ENCODE measurements at places on chromosomes 7 and 10.

GRCh38 chr10:6396652-6397051 lies 183.4 kb downstream of the PRKCQ start:
- no peak for DNase-seq

- no peak for DNase-seq
These were observed 46.2 kb downstream of the RBM17 start for GRCh38 chr10:6135039-6135438.

DNA sequence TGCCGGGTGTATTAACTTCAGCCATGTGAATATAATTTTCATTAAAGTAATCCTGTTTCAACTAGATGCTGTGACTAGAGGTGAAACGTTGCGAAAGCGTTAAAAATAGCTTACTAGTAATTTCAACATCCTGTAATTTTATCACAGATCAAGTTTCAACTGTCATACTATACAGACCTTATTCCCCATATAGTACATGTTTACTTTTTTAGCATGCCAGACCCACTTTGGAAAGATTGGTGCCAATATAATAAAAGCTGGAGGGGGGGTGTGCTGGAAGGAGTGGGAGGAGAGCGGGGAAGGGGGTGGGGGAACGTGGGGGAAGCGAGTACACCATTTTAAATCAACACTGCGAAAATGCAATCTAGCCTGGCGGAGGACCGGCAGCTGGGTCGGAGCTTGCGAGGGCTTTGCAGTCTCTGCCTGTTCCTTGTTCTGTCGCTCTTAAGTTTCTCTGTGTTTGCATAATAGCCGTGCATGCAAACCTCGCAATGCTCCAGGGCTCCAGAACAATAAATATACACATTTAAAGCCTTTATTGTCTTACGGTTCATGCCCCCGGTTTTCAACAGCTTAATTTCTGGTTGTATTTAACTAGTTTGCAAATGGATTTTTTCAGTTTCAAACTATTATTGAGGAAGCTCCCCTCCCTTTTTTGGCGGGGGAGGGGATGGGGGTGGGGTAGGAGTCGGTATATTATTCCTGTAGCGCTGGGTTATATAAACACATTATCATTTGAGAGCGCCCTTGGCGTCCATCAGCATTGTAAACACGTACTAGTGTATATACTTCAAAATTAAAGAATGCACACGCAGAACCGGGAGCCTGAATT lies 1.3 kb upstream of the ARID5B start:
- peak; percentile 92 for DNase-seq

DNA sequence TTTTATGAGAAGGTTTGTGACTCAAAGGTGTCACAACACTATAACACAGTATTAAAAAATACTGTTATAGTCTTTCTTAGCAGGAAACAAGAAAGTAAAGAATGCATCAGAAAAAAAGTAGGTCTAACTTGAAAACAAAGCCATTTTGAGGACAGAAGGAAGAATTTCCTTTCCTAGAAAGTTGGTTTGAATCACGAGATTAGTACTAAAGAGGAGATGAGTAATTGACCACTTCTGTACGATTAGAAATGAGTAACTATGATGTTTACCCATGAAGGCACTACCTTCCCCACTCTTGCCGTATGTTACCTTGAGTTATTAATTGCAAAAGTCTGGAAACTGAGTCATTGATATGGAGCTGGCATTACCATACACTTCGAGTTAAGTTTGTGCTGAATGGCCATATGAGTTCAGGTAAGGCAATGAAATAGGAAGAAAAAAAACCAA lies 65.2 kb downstream of the FAM185A start:
- no peak for DNase-seq

GRCh38 chr7:82897500-82897899 lies 265.2 kb downstream of the PCLO start:
- no peak for DNase-seq

DNA sequence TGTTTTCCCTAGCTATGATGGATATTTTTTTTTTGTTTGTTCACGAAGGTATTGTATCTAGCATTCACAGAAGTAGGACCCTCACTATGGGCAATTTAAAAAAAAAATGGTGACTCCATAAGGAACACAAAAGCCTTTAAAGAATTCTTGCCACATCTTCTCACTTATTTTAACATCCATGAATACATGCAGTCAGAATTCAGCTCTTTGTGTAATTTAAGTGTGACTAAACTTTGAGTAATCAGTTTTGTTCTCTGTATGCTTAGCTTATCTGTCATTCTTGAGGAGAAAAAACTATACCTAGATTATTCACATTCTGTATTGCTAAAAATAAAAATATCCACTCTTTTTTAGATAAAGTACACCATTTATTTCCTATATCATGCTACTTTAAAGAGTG lies 313.2 kb upstream of the KCND2 start:
- DNase-seq, result no peak

GRCh38 chr7:117323305-117323850 lies 520 bp upstream of the WNT2 start:
- no peak for DNase-seq

GRCh38 chr10:111303887-111304286 lies 227.1 kb downstream of the ADRA2A start:
- no peak for DNase-seq

DNA sequence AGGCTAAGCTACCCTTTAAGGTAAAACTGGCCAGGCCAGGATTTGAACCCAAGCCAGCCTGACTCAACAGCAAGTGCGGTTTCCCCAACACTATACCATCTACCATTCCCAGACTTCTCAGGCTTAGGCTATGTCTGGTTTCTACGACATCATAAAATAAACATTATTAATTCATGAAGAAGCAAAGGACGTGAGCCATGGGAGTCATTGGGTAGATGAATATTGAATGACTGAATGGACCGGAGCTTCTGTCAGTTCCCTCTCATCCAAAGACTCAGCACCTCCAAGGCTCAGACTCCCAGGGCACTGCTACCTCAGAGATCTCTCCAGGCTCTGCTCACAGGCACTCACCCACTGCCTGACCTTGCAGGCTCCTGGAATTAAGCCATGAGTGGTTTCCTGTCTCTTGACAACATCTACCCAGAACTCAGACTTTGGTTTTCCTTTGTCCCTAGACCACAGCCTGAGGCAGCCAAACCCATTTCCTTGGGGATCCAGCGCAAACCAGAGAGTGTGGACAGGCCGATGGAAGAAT lies 64.6 kb upstream of the STEAP1B start:
- DNase-seq, result no peak

- DNase-seq, result no peak
These were observed 30.3 kb downstream of the CHAT start for GRCh38 chr10:49644035-49644646.

All from NCI-H1092 treated with DMSO at 0.1 percent for 48 hours (cell line).